ENCODE measurements at places on chromosomes 3 and 15.

- no peak for DNase-seq
Observed at GRCh38 chr15:93173369-93173768, 84.4 kb upstream of the RGMA start.

DNA sequence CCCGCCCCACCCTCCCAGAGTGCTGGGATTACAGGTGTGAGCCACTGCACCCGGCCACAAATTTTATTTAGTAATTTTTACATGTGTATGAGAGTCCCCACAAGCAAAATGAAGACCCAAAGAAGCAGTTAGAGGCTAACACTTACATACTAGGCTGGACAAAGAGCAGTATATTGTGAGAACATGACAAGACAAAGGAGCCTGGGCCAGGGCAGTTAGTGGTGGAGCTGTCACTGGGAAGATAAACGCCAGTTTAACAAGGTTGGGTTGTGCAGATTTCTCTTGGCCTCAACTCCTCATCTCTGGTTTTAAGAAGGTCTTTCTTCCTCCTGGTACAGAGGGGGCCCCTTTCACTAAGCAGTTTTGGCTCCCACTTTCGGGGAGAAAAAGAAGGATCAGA is 19.9 kb upstream of the FAM174B start:
- DNase-seq = no peak

DNA sequence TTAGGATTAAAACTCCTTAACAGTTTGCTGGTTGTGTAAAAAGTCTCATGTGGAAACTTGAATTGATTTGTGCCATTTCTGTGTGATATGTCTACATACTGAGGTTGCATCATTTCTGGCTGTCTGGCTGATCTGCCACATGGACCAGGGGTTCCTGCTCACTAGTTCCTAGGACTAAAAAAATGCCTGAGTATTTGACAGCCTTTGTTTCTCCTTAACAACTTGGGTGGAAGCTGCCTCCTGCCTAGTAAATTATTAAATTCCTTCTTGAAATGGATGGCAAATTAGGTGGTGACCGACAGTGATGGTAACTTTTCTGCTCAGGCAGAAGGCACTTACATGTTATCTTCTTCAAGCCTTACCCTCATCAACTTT is 226.9 kb upstream of the MRPL3 start:
- no peak for DNase-seq

DNA sequence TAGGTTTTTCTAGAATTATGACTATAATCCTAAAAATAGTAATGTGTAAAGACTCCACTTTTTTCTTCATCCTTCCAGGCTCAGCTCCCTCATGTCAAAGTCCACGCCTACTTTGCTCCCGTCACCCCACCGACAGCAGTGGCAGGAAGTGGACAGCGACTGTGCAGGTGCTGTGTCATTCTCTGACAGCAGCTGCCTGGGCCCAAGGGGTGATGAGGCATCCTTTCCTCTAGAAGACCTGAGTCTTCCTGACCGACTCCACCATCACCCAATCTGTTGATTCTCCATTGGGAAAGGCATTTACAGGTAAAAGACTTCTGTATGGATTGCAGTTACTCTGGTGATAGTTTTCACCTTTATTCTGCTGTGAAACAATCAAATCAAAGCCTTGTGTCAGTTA is 54.8 kb downstream of the UBP1 start:
- DNase-seq = peak; percentile 18

DNA sequence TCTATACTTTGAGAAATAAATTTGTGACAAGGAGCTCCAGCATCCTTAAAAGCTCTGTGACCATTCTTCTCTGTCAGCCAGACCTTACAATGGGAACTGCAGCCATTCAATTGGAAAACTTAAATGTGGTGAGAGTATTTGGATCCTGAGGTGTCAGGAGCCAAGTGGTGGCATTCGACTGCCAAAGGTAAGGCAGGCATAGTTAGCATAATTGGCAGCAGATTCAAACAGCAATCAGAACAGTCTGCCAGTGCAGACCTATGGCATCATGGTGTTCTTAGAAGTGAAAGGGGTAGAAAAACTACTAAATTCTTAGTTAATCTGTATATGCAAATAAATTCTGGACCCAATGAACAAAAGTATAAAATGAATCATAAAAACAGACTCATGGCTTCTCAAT is 18.2 kb upstream of the FNDC3B start:
- DNase-seq = no peak

DNA sequence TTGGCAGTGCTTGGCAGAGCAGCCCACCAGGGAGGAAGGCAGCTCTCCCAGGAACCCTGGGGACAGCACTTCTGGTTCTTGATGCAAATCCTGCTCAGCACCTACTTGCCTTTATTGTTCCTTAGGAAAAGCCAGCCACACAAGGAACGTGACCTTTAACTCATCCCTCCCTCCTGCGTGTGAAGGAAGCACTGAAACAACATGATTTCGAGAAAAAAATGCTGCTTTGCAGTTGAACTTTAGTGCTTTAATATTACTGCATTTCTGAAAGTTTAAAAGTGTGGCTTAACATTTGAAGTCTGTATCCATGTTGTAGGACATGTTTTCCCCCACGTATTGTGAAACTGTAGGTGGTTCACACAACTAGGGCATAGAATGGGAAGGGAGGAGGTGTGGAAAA is 50.4 kb upstream of the CTNNB1 start:
- no peak for DNase-seq

GRCh38 chr3:98778852-98779413 is 15.8 kb downstream of the ST3GAL6 start:
- no peak for DNase-seq

DNA sequence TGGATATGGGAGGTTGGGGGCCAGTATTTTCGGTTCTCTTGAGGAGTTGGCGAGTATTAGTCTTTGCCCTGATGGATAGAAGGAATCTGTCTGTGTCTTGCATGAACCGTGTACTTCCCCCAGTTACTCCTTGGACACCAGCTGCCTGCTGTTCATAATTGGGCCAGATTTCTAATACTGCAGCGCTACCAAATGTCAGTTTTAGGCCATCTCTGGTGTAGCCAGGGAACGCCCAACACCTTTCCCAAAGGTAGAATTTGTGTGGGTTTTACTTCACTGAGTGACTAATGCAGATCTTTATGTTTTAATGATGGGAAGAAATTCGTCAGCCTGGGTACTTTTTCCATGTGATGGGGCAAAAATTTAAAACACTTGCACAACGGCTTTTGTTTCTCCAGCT is 18.4 kb downstream of the FLNB start:
- no peak for DNase-seq

DNA sequence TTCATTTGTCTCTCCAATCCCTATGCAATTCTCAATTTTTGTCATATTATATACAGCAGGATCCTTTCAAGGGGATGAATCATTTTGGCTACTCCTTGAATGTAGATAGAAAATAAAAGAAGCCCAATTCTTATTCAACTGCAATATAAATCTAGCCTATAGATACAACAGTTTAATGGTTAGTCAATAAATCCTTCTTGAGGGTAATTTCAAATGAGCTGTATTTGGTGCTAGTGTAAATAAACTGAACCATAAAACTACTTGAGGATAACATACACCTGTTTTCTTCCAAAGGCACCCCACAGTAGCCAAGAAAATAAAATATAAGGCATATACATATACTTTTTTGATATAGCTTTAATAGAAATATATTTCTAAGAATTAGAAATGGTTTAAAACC is 830.3 kb downstream of the ROBO1 start:
- no peak for DNase-seq

- DNase-seq = no peak
Observed at GRCh38 chr15:90334304-90334731, 17.8 kb upstream of the ZNF774 start.

- DNase-seq = no peak
Observed at GRCh38 chr15:48119277-48119676, 1.5 kb upstream of the SLC24A5 start.

DNA sequence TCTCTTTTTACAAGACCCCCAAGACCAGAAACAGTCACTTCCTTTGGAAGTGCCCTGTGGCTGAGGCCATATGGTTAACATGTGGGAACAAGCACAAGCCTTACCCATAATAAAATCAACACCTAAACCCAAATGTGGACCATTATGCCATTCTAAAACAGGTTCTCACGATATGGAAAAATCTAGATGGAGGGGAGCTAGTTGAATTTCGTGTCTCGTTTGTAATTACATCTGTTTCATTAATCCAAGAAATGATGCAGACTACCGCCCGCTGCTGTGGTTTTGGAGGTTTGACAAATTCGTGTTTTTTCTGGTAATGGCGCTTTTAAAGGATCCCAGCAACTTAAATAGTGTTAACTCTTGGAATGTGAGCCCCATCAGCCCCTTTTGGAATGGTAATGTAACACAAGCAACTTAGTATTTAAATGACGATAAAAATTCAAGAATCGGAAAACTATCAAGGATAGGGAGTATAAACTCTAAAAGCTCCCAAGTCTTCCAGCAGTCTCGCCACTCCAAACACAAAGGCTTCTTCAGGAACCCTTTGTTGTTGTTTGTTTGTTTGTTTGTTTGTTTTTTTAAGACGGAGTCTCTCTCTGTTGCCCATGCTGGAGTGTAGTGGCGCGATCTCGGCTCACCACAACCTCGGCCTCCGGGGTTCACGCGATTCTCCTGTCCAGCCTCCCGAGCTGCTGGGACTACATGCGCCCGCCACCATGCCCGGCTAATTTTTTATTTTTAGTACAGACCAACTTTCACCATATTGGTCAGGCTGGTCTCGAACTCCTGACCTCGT is 1.1 kb downstream of the CNBP start:
- DNase-seq = no peak

DNA sequence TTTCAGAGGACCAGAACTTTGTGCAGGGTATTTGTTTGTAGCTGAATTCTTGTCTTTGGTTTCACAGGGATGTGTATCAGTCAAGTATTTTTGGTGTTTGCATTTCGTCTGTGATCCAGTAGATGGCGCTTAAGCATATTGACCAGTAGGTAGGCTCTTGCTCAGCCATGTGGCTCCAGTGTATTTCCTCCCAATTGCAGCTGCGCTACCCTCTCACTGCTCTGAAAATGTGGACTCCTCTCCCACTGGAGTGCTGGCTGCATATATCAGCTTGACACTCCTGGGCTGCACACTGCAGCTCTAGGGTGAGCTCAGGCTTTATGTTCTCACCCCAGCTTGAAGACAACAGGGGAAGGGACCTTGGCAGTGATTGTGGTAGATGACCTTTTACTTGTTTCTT is 1264.3 kb upstream of the ALCAM start:
- DNase-seq = no peak

Measured in stimulated activated CD4-positive, alpha-beta T cell treated with anti-CD3 and anti-CD28 coated beads, Interleukin-4, amount 100 ng/mL, for 4 hours (primary cell).